ENCODE measurements at places on chromosomes 11 and 22.

GRCh38 chr11:117833401-117833891 lies 8.9 kb upstream of the FXYD2 start:
- DNase-seq: no peak

- no peak for DNase-seq
These were observed 9.5 kb downstream of the DHCR7 start for GRCh38 chr11:71438650-71439049.

DNA sequence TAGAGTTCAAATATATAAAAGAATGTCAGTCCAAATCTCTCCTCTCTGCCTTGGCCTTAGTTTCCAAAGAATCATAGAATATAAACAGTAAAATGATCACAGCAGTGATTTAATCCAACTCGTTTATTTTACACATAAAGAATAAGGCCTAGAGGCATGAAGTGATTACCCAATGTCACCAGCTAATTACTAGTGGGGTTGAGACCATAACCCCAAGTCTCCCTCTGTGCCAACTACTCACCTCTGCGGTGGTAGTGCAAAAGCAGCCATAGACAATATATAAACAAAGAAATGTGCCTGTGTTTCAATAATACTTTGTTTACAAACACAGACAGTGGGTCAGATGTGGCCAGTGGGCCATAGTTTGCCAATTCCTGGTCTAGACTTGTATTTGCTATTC lies 96.6 kb upstream of the FAT3 start:
- DNase-seq: no peak

DNA sequence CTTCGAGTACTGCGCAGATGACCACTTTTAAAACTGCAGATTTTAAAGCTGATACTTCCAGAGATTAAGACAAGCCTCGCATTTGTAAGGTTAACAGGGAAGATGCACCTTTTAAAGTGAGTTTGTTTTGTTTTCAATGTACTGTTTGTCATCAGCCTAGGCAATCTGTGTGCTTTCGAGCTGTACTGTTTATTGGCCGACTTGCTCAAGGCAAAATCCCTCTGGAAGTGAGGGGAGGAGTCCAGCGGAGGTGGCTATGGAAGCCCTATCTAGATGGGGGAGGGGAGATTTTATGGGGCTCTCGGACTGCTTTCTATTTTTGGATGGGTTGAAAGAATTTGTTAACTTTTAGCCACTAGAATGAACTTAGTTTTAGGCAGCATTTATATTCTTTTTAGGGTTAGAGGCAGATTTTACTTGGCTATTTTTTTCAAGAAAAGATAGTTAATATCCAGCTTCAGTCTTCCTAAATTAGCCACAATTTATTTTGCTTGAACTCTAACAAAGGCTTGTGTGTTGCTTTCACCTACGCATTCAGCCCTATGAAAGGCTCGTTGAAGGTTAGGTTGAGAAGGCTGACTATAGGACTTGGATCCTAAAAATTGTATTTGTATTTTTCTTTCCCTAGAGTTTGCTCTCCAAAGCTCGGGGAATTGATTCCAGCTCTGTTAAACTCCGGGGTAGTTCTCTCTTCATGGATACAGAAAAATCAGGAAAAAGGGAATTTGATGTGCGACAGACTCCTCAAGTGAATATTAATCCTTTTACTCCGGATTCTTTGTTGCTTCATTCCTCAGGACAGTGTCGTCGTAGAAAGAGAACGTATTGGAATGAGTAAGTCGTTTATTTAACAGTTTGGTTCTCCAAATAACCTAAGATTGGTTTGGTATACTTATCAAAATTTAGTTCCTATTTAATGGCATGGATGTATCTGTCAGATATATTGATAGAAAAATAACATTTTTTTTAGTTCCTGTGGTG lies 2.1 kb downstream of the WEE1 start:
- peak; percentile 55 for DNase-seq

DNA sequence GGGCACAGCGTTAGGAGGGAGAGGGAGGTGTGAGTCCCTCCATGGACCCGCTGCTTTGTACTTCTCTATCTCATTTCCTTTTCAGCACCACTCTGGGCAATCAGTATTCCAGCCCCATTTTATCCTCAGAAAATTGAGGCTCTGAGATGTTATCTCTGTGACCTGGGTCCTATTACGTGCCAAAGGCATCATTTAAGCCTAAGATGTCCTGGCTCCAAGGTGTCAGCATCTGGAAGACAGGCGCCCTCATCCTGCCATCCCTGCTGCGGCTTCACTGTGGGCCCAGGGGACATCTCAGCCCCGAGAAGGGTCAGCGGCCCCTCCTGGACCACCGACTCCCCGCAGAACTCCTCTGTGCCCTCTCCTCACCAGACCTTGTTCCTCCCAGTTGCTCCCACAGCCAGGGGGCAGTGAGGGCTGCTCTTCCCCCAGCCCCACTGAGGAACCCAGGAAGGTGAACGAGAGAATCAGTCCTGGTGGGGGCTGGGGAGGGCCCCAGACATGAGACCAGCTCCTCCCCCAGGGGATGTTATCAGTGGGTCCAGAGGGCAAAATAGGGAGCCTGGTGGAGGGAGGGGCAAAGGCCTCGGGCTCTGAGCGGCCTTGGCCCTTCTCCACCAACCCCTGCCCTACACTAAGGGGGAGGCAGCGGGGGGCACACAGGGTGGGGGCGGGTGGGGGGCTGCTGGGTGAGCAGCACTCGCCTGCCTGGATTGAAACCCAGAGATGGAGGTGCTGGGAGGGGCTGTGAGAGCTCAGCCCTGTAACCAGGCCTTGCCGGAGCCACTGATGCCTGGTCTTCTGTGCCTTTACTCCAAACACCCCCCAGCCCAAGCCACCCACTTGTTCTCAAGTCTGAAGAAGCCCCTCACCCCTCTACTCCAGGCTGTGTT lies 829 bp upstream of the APOC3 start:
- no peak for DNase-seq

DNA sequence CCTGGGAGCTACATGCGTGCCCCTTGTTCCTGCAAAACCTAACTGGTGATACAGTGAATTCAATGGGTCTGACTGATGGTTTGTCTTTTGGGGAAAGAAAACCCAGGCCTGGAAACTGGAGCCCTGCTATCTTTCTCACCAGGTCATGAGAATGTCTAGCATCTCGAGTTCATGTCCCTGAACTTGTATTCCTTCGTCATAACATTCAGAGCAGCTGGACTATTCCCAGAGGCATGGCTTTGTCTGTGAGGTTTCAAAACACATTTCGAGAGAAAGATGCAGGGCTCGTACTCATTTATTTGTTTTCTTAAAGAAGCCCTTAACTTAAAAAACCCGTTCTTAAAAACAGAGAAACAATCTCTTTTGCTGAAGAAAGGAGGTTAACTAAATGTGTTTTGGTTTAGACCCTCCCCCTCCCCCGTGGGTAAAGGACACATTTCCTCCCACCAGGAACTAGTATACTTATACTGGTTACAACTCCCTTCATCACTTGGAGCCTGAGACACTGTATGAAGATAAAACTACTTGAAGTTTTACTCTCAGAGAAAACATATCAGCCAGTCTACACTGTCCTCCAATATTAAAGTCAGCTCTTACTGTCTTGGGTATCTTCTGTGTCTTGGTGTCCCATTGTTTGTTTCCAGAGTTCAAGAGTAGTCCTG lies 43.2 kb downstream of the ME3 start:
- no peak for DNase-seq

GRCh38 chr11:69630017-69630416 lies 10.9 kb upstream of the CCND1 start:
- DNase-seq: no peak

DNA sequence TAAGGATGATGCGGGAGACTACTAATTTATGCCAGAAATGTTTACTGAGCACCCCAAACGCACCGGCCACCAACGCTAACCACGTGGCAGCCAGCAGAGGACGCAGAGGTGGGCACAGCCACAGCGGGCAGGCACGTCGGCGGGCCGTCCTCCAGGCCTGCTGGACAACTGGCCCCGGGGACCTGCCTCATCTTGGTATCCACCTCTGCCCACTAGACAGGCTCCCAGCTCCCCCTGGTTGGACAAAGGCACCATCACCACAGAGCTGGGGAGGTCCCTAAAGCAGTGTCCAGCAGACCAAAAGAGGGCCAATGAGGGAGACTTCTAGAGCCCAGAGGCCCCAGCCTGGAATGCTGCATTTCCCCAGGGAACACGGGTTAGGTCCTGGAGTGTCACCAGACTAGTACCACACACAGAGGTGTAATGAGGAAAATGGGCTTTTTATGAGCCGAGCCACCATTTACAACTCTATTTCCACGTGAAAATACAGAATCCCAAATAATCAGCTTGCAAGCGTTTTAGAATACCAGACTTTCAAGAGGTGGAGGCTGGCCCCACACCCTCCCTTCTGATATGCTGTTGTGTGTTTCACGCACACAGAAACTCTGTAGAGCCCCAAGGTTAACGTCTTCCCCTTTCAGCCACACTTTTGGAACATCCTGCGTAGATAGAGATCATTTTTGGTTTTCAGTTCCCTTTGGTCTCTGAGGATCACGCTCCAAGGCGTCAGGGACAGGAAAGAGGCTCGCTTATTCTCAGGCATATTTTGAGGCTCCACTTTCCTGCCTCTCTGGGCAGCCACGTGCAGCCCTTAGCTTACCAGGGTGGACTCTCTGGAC lies 23.7 kb upstream of the BID start:
- no peak for DNase-seq

- DNase-seq: peak; percentile 71
These were observed 41.0 kb upstream of the APLNR start for GRCh38 chr11:57277845-57278720.

GRCh38 chr11:107564877-107565218 lies 687 bp downstream of the ALKBH8 start:
- no peak for DNase-seq

- no peak for DNase-seq
These were observed 15.8 kb downstream of the THAP12 start for GRCh38 chr11:76365038-76365679.

- DNase-seq: no peak
These were observed 24.9 kb downstream of the DHCR7 start for GRCh38 chr11:71423181-71423790.

GRCh38 chr11:103532133-103532788 lies 423.0 kb downstream of the DYNC2H1 start:
- DNase-seq: peak; percentile 75

DNA sequence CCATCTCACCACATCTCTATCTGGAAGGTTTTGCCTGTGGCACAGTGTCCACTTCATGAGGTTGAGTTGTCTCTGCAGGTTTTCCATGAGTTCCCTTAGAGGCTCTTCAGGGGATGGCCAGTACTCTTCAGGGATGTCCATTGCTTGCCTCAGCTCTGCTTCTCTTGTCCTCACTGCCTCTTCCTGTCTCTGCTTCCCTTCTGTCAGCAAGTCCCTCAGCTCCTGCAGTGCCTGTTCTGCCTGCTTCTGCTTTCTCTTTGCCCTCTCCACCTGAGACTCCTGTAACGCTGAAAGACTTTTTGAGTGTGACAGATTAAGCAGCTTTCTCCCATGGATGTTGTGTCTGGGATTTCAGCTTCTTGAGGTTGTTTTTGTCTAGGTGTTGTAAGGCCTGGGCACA lies 38.2 kb upstream of the MRPL17 start:
- no peak for DNase-seq

- no peak for DNase-seq
These were observed 1107.6 kb downstream of the BRD1 start for GRCh38 chr22:48719978-48720661.

DNA sequence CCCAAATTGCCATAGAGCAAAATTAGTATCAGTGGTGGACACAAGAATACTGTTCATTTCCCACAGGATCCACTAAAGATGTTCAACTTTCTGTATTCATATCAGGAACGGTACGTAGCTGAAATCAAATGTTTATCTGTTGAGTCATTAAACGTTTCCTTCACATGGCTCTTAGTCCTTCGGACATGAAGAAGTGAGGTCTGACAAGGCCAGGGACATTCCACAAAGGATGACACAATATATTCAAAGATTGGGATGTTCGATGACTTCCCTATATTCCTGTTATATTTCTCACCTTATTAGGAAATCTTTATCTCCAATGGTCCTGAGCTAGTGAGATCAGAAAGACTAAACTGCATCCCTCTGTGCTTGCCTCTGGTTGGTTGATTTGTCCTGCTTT lies 129.0 kb downstream of the ETS1 start:
- peak; percentile 38 for DNase-seq

DNA sequence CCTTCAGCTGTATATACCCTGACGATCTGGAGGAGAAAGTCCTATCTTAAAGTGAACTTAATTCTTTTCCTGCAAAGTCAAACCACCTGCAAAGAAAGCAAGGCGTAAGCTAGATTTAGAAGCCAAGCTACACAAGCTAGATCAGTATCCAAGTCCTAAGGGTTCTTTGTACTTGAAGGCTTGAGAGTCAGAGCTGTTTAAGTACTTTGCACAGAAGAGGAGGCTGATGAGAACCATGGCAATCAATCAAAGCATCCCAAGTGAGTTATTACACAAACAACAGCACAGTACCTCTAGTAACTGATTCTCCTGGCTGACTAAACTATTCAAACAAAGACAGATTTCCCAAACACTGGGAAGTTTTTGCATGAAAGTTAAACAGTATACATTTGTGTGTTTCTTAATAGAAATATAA lies 1.9 kb downstream of the CDON start:
- DNase-seq: no peak

GRCh38 chr22:44952863-44953746 lies 56.7 kb downstream of the PHF21B start:
- DNase-seq: no peak

GRCh38 chr11:75673977-75674582 lies 5.2 kb upstream of the MAP6 start:
- DNase-seq: no peak

DNA sequence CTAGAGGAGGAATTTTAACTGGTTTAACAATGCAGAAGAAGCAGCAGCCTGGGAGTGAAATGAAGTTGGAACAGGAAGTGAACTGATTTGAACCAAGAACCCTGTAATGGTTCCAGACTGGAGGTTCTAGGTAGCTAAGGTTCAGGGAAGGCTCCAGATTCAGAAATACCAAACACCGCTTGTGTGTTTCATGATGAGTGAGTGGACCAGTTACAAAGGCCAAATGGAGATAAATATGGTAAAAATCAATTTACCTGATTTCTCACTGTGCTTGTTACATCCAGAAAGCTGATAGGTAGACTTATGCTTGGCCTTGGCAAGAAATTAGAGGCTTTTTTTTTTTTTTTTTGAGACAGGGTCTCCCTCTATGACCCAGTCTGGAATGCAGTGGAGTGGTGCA lies 12.9 kb downstream of the ATG13 start:
- DNase-seq: no peak

- DNase-seq: no peak
These were observed 27.7 kb downstream of the SLC36A4 start for GRCh38 chr11:93169950-93170561.

DNA sequence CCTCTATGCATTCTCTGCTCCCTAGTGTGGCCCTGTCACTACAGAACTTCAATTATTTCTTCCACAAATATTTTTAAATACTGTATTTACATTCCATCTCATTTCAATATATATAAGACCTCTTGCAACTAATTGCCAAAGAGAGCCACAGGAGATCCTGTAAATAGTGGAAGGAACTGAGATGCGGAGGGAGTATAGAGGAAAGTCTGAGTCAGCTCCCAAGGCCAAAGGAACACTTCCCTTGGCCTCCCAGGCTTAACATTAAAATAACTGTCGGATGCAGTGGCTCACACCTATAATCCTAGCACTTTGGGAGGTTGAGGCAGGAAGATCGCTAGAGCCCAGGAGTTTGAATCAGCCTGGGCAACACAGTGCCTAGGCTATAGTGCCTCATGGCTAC lies 31.2 kb downstream of the RBFOX2 start:
- DNase-seq: no peak

All from HTR-8/SVneo (cell line).